ENCODE measurements at places on chromosomes 16 and 17. TPM values are rescaled to one million over a fixed set of nuclear protein-coding genes. Genes with fewer than 3 reads are reported as not detected.

GRCh38 chr17:3968886-3969524 lies 4.8 kb upstream of the ATP2A3 start:
- DNase-seq = no peak

GRCh38 chr17:36609498-36609862 lies 8.1 kb downstream of the MRM1 start:
- DNase-seq = no peak

- no peak for DNase-seq
Measured at GRCh38 chr17:55162556-55162946, 102.2 kb upstream of the HLF start.

DNA sequence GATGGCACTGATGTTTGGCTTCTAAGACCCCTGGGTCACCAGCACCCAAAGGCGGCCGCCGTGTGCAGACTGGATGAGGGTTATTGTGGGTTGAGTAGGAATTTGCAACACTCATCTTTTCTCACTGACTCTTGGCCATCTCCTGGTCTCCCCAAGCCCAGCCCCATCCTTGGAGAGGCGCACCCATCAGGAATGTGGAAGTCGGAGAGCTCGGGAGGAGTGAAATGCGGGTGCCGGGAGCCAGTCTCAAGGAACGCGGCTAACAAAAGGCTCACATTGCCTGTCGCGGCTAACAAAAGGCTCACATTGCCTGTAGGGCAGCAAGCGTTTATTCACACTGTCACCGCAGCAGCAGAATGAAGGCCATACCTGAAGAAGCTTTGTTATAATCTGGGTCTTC lies 248.6 kb downstream of the FOXL1 start:
- DNase-seq = no peak

DNA sequence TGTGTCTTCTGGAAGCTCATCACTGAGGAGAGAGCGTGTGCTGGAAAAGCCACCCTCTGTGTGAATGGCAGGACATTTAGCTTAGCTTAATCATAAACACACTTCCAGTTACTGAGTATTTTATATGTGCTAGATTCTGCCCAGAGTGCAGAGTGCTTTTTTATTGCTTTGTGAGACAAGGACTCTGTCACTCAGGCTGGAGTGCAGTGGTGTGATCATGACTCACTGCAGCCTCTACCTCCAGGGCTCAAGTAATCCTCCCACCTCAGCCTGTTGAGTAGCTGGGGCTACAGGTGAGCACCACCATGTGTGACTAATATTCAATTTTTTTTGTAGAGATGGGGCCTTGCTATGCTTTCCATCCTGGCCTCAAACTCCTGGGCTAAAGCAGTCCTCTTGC lies 61.4 kb upstream of the IRX3 start:
- no peak for DNase-seq

DNA sequence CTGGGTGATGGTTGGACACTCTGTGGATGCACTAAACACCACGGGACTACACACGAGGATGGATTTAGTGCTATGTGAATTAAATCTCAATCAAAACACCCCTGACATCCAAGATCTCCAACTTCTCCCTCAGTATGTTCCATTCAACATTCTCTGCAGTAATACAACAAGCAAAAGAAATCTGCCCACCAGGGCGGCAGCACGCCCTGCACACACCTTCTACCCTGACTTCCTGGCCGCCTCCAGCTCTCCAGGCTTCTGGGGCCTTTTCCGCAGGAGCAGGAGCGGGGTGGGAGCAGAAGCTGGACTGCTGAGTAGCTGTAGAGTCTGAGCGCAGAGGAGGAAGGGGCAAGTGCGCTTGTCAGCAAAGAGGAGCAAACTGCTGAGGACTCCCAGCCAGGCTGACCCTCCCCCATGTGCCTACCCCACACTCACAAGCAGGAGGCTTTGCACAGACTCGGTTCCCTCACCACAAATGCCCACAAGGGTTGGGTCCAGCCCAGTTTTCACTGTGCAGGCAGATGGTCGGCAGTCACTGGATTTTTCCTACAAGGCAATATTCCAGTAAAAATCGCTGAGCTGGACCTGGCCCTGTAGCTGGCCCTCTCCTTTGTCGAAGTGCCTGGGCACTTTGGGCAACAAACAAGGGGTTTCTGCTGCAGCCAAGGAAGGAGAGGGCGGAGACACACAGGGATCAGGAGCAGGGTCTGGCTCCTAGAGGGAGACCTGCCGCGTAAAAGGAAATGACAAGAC lies 22.8 kb downstream of the ZDHHC7 start:
- no peak for DNase-seq

GRCh38 chr17:6610011-6610410 lies 30.5 kb downstream of the KIAA0753 start:
- no peak for DNase-seq

- peak; percentile 70 for DNase-seq
Measured at GRCh38 chr16:2339521-2340484, 725 bp downstream of the ABCA3 start.

GRCh38 chr16:84595052-84595481 lies 22.8 kb downstream of the COTL1 start:
- no peak for DNase-seq

- no peak for DNase-seq
Measured at GRCh38 chr16:85391175-85391707, 221.9 kb upstream of the GSE1 start.

GRCh38 chr17:63138713-63139112 lies 172.7 kb downstream of the TANC2 start:
- no peak for DNase-seq

DNA sequence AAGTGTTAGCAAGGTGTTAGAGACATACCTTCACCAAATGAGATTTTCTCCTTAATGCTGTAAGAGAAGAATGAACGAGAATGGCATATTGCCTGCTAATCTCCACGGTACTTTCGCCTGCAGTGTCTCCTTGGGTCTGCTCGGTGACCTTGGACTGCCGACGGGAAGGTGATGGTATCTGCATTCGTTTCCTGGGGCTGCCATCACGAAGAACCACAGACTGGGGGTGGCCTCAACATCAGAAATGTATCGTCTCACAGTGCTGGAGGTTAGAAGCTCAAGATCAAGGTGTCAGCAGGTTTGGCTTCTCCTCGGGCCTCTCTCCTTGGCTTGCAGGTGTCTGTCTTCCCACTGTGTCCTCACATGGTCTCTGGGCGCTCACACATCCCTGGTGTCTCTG lies 86.3 kb upstream of the TNRC6C start:
- no peak for DNase-seq

GRCh38 chr16:2335286-2335895 lies 5.1 kb downstream of the ABCA3 start:
- no peak for DNase-seq

GRCh38 chr17:9292561-9292941 lies 271.2 kb downstream of the NTN1 start:
- DNase-seq = no peak

- DNase-seq = no peak
Measured at GRCh38 chr16:12805066-12805465, 1.4 kb upstream of the CPPED1 start.

GRCh38 chr17:79747508-79748294 lies 17.0 kb downstream of the ENPP7 start:
- no peak for DNase-seq

DNA sequence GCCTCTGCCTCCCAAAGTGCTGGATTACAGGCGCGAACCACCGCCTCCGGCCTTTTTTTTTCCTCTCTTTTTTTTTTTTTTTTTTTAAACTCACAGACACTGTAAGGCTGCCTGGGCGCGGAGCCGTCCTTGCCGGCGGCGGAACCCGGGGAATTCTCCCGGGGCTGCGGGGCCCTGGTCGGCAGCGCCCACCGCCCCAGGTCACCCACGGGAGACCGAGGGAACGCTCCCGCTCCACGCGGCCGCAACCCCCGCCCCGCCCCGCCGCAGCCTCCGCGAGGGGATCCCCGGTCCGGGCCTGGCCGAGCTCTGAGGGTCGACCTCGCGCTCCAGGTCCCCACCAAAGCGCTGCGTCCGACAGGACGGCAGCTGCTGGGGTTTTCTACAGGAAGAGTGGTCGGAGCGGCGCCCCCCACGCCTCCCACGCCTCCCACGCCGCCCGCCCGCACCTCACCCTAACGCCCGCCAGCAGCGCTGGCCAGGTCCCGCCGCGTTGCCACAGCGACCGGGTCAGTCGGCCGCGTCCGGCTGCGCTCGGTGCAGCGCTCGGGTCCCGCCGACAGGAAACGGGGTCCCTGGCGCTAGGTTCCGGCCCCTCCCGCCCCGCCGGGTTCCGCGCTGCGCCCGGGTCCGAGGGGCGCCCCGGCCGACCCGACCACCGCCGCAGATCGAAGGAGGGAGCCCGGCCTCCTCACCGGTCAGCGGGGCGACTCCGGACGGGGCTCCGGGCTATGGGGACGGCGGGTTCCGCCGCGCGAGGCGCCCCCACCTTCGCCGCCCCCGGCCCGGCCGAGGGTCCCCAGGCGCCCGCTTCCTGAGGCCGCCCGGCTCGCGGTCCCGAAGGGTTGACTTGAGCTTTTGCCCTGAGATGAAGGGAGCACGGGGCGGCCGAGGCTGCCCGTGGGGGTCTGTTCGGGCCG lies at the start of gene CCDC57:
Gene CCDC57, minus strand, starts transcription at position 512 of the 920 bp plus-strand sequence. CDS start 10,898 bp downstream, outside the sequence.
- peak; percentile 88 for DNase-seq

DNA sequence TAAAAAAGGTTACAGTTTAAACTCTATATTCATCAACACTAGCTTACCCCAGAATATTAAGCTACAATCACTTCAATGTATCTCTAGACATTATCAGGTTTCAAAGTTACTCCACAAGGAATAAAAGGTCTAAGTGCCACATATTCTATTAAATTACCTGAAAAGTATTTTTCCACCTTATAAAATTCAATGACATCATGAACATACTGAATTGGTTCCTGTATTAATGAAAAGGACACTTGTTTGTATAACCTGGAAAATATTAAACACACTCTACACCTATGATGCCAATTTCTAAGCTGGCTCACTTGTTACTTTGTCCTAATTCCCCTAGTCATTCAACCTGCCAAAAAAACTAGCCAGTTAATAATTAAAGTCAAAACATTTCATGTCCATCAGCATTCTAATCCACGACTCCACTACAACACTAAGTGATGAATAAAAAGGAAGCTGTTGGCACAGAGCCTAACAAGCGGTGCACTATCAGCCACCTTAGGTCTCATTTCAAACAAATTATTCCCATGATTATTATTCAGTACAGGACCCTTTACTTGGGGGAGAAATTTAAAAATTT lies 12.2 kb downstream of the MED13 start:
- DNase-seq = no peak

TEKT5 gene
- total RNA-seq = not detected

OR2C1 gene
- total RNA-seq = not detected

SMPD3 gene
- 0.13 TPM for total RNA-seq

Measured in Right ventricle myocardium superior (tissue), 1 donor.